ENCODE measurements at places on chromosomes 16 and 17. TPM values are rescaled to one million over a fixed set of nuclear protein-coding genes. Genes with fewer than 3 reads are reported as not detected.

DNA sequence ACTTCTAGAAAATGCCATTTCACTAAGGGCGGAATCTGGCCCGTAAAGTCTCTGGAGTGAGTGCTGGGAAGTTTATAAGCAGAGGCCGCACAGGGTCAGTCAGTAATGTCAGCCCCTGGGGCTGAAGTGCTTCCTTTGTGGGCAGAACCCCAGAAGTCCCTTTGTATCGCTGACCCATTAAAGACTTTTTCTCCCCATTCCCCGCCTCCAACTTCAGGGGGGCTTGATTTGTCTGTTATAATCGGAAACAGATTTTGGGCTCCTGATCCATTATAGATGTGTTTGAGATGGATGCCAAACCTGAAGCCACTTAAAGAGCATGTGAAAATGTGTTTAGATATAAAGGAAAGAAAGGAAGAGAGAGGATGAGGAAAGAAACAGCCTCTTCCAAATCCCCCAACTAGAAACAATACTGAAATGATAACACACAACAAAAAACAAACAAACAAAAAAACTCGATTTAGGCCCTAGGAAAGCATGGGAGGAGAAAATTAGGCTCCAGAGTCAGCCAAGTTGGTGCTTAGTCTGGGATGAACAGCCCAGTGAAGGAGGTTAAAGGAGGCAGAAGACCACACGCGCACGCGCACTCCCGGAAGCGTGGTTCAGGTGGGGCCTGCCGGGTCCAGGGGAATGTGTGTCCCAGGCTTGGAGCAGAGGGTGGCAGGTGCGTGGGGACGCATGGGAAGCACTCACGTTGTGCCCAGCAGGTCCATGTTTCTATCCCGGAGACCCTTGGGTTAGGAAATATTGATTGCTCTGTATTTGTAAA, 27.1 kb downstream of the MSI2 start:
- no peaks in the 10 kb centered on the region for H3K27me3 ChIP-seq
- H3K4me3 ChIP-seq, result no peak overlapping the region
- H3K27ac ChIP-seq, result peak overlapping the region; percentile 67

DNA sequence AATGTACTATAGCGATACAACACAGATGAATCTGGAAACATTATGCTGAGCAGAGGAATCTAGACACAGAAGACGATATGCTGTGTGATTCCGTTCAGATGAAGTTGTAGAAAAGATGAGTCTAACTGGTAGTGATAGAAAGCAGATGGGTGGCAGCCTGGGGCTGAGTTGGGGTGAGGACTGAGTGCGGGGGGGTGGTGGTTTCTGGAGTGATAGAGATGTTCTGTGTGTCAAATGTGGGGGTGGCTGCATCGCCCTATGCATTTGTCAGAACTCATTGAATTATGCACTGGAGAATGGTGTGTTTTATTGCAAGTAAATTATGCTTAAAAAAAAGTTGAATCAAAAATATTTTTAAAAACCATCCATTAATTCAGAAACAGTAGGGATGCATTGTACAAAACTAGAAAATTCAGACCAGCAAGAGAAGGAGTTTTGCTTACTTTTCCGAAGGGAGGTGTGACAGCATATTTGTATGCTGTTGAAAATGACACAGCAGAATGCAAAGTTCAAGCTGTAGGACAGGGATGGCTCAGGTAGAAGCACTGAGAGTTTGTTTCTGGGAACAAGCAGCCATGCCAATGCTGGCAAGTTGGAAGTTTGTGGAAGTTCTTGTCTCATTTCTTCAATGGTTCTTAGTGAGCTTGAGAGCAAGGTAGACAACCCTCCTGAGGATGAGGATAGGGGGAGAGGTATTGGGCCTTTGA, 13.0 kb upstream of the DRG2 start:
- no peak overlapping the region for H3K4me3 ChIP-seq
- DNase-seq, result no peak
- peaks cover 2% of the 10 kb centered on the region for H3K4me1 ChIP-seq
- no peak overlapping the region for H3K27ac ChIP-seq

- DNase-seq, result no peak
- peaks cover 6% of the 10 kb centered on the region for H3K4me1 ChIP-seq
- H3K27ac ChIP-seq, result no peak overlapping the region
These were observed 346.6 kb downstream of the PMP22 start for GRCh38 chr17:14918540-14918939.

GRCh38 chr16:58116081-58116480, 13.1 kb downstream of the CFAP20 start:
- no peak for DNase-seq
- H3K4me3 ChIP-seq, result no peak overlapping the region
- H3K4me1 ChIP-seq, result peaks cover 21% of the 10 kb centered on the region
- no peaks in the 10 kb centered on the region for H3K27me3 ChIP-seq

- H3K27ac ChIP-seq, result no peak overlapping the region
- H3K36me3 ChIP-seq, result no peaks in the 10 kb centered on the region
- DNase-seq, result no peak
- peaks cover 3% of the 10 kb centered on the region for H3K27me3 ChIP-seq
- no peak overlapping the region for H3K4me3 ChIP-seq
These were observed 69.3 kb downstream of the PLCG2 start for GRCh38 chr16:81848306-81848853.

The MT4 gene
- not detected for total RNA-seq

- no peak overlapping the region for H3K27ac ChIP-seq
- DNase-seq, result no peak
- H3K36me3 ChIP-seq, result no peaks in the 10 kb centered on the region
- peaks cover 11% of the 10 kb centered on the region for H3K4me1 ChIP-seq
- H3K4me3 ChIP-seq, result no peak overlapping the region
These were observed 5.2 kb downstream of the MYO1D start for GRCh38 chr17:32871746-32872145.

- H3K27ac ChIP-seq, result no peak overlapping the region
- peaks cover 18% of the 10 kb centered on the region for H3K36me3 ChIP-seq
- H3K27me3 ChIP-seq, result no peaks in the 10 kb centered on the region
- peaks cover 2% of the 10 kb centered on the region for H3K4me1 ChIP-seq
- no peak for DNase-seq
These were observed 30.4 kb upstream of the FOXK2 start for GRCh38 chr17:82489117-82489516.

GRCh38 chr16:69123910-69124309, 8.5 kb downstream of the CHTF8 start:
- no peak overlapping the region for H3K27ac ChIP-seq
- H3K4me3 ChIP-seq, result no peak overlapping the region
- peaks cover 8% of the 10 kb centered on the region for H3K36me3 ChIP-seq
- no peak for DNase-seq
